ENCODE measurements at places on chromosomes 1 and 21. TPM values are rescaled to one million over a fixed set of nuclear protein-coding genes. Genes with fewer than 3 reads are reported as not detected.

GRCh38 chr21:41706678-41707077, 60.2 kb downstream of the RIPK4 start:
- no peak for DNase-seq

DNA sequence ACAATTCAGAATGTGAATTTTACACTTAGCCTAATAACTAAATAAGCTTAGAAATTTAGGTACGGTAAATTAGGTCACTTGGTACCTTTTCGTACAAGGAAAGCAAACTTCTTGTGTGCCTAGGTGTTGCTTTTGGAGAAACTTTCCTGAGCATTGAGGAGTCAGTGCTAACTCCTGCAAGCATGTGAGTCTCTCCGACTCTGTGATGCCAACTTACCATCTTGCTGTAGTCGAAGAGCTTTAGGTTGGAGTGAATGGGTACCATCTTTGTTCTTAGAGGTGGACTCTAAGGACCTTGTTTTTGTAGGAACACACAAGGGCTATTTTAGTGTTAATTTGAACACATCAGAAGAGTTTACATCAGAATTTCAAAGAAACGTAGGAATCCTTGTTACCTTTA, 688.9 kb downstream of the USP25 start:
- no peak for DNase-seq

- DNase-seq, result no peak
Measured at GRCh38 chr1:218850367-218850766, 323.3 kb upstream of the LYPLAL1 start.

DNA sequence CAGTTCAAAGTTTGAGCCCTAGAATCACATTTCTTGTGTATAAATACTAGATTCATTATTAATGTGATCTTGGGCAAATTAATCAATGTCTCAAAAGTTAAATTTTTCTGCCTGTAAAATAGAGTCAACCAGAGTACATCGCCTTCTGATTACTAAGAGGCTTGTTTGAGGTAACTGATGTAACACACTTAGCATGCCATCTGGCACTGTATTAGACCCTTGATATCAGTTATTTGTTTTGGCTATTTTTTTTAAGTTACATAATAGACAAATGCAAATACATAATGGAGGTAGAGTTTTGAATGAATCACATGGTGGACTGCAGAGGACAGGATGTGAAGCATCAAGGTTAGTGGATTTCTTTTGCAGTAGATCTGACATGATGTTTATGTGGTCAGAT, 298.4 kb downstream of the ADGRL2 start:
- DNase-seq, result no peak

FLG gene
- total RNA-seq, result not detected

OPRD1 gene
- total RNA-seq, result 0.10 TPM

FCGR1A gene
- not detected for total RNA-seq

WNT4 gene
- 0.08 TPM for total RNA-seq

GRCh38 chr1:26862781-26863684, at the start of gene SFN:
TSS of gene SFN (plus strand) at chr1:26863149. CDS start at chr1:26863213, 64 bp downstream.
- peak; percentile 95 for DNase-seq

REG4 gene
- total RNA-seq, result not detected

SYT6 gene
- total RNA-seq, result not detected

- DNase-seq, result no peak
Measured at GRCh38 chr1:232293361-232293760, 336.6 kb downstream of the SIPA1L2 start.

- no peak for DNase-seq
Measured at GRCh38 chr1:1343811-1344421, 5.3 kb downstream of the DVL1 start.

DNA sequence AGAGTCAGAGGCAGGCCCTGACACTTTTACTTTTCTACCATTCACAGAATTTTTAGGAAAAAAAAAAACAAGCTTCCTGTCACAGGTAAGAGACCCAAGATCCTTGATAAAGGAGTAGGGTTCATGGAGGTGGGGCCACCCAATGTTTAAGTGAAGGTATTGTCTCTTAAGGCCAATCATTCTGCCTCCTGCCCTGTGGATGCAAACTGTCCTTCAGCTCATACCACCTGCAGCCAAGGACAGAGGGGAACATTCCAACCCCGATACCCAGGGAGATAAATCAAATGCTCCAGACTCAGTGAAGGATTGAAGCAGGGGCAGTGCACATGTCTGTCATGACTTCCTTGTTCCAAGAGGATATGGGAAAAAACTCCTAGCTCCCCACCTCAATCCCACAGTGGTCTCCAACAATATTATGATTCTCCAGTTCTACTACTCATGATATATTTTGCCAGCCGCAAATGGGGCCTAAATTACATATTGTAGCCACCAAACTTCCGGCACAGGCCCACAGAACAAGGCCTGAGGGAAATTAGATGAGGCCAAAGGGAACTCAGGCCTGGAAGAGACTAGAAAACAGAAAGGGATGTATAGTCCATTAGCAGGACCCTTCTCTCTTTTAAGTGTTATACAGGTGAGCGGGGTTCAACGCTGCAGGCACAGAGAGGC, 59.5 kb downstream of the TRABD2B start:
- no peak for DNase-seq

SLC30A10 gene
- total RNA-seq, result not detected

DNA sequence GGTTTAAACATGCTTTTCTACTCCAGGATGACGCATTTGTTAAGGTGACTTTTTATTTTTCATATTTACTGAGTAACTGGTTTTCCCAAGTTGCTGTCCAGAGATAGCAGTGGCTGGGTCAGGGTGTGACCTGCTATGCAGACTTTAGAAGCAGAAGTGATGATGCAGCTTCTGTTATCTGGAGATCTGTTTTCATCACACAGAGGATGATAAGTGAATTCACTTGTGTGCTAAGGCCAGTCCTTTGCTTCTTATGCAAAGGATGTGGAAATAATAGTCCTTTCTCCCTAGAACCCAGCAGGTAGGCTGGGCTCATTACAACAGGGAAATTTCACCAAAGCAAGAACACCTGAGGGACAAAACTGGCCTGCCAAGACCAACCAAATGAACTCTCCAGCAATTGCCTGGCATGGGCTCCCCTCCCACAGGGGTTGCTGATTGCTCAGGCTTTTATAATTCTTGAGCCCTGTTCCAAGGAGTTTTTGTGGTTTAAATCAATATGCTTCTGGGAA, 97.8 kb upstream of the LPGAT1 start:
- DNase-seq, result no peak

GRCh38 chr1:22121421-22121911, 21.4 kb downstream of the WNT4 start:
- DNase-seq, result no peak

DNA sequence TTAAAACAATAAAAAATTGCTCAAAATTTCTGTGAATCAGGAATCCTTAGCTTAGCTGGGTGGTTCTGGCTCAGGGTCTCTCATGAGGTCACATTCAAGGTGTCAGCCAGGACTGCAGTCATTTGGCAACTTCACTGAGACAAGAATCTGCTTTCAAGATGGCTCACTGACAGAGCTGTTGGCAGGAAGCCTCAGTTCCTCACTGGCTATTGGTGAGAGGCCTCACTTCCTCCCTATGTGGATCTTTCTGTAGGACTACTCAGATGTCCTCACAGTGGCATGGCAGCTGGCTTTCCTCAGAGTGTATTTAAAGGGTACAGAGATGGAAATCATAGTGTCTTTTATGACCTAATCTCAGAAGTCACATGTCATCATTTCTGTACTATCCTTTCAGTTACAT, 785.7 kb downstream of the ADGRL2 start:
- DNase-seq, result no peak

- no peak for DNase-seq
Measured at GRCh38 chr1:200831091-200831490, 41.7 kb upstream of the GPR25 start.

DNA sequence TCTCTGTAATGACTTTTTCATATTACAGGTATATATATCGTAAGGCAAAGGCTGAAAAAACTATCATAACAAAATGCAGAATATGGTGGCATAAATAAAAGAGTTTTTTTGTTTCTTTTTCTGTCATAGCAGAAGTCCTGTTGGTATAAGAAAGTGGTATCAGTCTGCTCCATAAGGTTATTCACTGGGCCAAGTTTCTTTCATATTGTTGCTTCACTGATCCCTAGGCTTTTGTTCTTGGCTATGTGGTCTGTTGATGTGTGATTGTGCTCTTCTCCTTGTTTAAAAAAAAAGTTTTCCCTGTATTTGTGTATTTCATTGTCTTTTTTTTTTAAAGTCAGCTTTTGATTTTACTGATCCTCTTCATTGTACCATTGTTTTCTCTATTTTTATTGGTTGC, 26.0 kb downstream of the PTBP2 start:
- no peak for DNase-seq

TNFRSF8 gene
- total RNA-seq, result not detected

NRAS gene
- 33.9 TPM for total RNA-seq

DNA sequence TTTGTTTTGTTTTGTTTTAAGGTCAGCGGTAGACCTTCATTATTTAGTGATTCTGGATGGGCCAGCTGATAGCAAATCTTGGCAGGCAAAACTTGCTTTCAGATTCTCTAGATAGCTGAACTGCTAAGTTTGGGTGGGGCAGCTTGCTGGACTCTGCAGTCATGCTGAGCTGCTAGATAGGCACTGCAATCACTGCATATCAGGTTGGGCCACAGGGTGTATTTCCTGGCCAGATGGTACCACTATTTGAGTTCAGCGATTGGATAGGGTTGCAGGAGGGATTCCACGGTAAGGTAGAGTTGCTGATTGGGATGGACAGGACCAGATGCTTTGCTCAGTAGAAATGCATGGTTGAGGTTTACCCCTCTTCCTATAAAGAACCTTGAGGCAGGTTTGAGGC, 579.3 kb upstream of the ADGRL4 start:
- DNase-seq, result no peak

- no peak for DNase-seq
Measured at GRCh38 chr1:35223084-35223630, 30.2 kb upstream of the SFPQ start.

GRCh38 chr1:202229376-202229775, 35.8 kb downstream of the LGR6 start:
- no peak for DNase-seq

DNA sequence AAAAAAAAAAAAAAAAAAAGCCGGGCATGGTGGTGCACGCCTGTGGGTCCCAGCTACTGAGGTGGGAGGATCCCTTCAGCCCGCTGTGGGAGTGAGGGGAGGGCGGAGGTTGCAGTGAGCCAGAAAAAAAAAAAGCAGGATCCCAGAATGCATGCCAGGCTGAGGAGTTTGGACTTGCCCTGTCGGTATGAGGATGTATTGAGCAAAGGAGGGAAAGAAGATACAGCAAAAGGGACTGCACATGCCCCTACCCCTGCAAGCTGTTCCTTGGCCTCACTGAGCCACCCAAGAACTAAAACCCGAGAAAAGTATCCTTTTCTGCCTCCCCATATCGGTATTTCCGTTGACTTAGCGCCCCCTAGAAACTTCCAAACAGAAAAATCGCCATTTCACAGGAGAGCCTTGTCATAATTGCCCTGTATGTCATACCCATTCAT, 1.3 kb upstream of the GPATCH4 start:
- no peak for DNase-seq

DNA sequence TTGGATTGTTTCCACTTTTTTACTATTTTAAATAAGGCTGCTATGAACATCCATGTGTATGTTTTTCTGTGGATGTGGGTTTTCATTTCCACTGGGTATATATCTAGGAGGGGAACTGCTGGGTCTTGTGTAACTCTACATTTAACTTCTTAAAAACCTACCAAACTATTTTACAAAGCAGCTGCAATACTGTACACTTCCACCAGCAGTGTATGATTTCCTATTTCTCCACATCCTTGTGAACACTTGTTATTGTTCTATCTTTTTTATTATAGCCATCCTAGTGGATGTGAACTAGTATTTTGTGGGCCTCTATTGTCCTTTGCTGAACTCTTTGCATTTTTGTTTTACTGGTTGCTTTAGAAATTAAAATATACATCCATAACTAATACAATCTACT, 33.4 kb downstream of the DIPK1A start:
- no peak for DNase-seq

GRCh38 chr1:49226758-49227157, 450.1 kb upstream of the BEND5 start:
- no peak for DNase-seq

DNA sequence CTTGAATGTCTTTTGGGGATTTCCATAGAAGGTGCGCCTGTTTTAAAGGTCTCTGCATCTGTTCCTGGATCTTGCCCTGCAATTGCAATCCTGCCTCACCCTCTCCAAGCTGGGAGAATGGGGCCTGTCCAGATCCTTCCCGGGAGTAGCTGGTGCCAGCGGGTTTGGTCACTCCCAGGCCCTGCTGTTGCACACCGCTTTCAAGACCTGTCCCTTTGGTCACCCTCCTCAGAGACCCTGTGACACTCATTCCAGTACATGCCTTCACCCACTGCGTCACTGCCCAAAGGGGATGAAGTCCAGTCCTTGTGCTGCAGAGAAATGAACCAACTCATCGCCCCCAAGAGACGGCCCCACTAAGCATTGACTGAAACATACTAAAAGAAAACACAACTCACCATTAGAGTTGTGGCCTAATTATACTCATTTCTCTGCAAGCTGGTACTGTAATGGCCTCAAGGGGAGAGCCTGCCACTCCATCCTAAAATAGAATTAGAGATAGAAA, 1.9 kb upstream of the IRF2BP2 start:
- no peak for DNase-seq

ANGPTL7 gene
- total RNA-seq, result not detected
